ENCODE measurements at places on chromosomes 13 and 19. TPM values are rescaled to one million over a fixed set of nuclear protein-coding genes. Genes with fewer than 3 reads are reported as not detected.
A peak's percentile ranks its signal among the peaks of the same experiment; 100 is the strongest.

DNA sequence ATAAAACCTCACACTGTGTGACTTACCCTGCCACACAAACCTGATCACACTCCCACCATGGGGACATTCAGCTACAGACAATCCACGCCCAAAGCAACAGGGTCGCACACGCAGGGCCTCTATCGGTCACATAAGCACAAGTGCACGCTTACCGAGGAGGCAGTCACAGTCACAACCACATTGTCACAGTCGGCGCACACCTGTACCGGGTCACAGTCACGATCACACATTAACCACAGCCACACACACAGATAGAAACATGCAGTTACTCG is 579 bp downstream of the ZNF566 start:
- H3K36me3 ChIP-seq = no peaks in the 10 kb centered on the region
- H3K27ac ChIP-seq = peak overlapping the region; percentile 93
- no peaks in the 10 kb centered on the region for H3K4me1 ChIP-seq
- H3K4me3 ChIP-seq = peak overlapping the region; percentile 87

DNA sequence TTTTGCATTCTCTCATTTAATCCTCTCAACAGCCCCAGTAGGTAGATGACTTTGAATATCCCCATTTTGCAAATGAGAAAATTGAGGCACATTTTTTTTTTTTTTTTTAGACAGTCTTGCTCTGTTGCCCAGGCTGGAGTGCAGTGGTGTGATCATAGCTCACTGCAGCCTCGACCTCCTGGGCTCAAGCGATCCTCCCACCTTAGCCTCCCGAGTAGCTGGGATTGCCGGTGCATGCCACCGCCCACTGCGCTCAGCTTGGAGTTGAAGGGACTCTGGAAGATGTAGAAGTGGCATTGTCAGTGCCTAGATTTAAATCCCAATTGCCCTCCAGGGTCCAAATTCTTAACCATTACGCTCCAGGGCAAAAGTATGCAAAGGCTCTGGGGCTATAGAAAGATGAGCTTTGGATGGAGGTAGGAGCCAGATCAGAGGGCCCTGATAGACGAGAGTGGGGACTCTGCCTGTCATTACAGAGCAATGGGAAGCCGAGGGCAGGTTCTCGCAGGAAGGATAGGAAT is 813 bp upstream of the MCOLN1 start:
- H3K27ac ChIP-seq = no peak overlapping the region
- no peaks in the 10 kb centered on the region for H3K4me1 ChIP-seq
- no peaks in the 10 kb centered on the region for H3K36me3 ChIP-seq
- no peak for DNase-seq
- peak overlapping the region; percentile 56 for H3K4me3 ChIP-seq

DNA sequence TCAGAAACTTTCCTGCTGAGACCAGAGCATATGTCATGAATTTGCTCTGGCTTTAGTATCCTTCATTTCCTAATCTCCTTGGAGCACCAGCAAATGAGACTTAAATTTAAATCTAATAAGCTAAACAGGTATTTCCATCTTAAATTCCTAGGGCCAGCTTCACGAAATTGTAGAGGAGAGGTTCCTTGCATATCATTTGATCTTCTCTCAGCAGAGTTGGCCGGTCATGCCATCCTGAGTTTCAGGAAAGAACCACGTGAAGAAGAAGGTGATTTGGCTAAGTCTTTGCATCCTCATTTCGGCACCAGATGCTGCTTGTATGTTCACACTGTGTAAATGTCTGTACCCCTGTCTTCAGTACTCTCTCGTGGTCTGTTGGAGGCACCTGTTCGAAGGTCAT is 370.4 kb upstream of the NBEA start:
- no peak for DNase-seq
- no peak overlapping the region for H3K27ac ChIP-seq
- H3K4me3 ChIP-seq = no peak overlapping the region
- no peaks in the 10 kb centered on the region for H3K27me3 ChIP-seq

GRCh38 chr13:50654331-50654730 is 189.2 kb downstream of the DLEU7 start:
- no peak overlapping the region for H3K27ac ChIP-seq
- no peaks in the 10 kb centered on the region for H3K4me1 ChIP-seq
- H3K4me3 ChIP-seq = no peak overlapping the region
- H3K36me3 ChIP-seq = no peaks in the 10 kb centered on the region
- no peak for DNase-seq

DNA sequence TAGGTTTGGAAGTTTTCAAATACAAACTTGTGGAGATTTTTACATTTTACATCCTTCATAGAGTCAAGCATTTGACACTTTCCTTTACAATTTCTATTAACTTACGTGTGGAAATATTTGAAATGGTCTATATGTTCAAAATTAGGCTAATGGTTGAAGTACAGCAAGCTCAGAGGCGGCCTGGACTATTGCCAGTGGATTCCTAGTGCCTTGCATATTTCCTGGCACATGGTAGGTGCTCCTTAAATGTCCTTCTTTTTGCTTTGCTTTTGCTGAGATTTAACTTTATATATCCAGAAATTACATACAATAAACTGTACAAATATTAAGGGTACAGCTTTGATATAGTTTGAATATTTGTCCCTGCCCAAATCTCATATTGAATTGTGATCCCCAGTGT is 93.9 kb downstream of the UBL3 start:
- no peak overlapping the region for H3K27ac ChIP-seq
- H3K4me1 ChIP-seq = no peaks in the 10 kb centered on the region
- no peak for DNase-seq
- H3K27me3 ChIP-seq = no peaks in the 10 kb centered on the region
- H3K4me3 ChIP-seq = no peak overlapping the region

DNA sequence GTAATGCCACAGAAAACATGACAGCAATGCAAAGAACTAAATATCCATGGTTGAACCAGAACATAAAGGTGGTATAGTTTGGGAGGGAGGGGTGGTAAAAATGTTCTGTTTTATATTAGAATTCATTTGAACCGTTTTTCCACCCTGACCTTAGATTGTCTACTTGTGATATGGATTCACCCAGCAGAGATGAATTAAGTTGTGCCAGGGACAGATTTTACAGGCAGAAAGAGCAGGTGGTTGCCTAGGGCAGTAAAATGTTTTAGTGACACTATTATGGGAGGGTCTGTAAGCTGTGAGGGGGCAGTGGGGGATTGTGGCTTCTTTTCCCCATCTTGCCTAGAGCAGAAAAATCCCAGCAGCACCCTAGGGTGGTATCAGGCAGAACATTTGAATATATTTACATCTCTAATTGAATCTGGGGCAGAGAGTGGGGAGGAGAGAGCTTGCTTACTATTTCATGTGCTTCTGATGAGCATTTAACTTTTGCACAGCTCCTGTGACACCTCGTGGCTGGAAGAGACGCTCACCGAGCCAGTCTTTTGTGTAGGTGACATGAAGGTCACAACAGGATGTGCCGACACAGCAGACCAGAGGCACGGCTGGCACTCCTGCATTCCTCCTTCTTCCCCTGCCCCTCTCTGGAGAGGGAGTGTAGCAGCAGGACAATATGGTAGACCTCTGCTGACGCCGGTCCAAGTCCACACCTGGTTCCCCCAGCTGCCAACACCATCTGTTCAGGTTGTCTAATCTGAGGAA is 452.3 kb downstream of the IRS2 start:
- no peaks in the 10 kb centered on the region for H3K27me3 ChIP-seq
- H3K36me3 ChIP-seq = no peaks in the 10 kb centered on the region
- H3K27ac ChIP-seq = no peak overlapping the region
- H3K4me1 ChIP-seq = no peaks in the 10 kb centered on the region

- no peak overlapping the region for H3K27ac ChIP-seq
- H3K4me3 ChIP-seq = no peak overlapping the region
- no peaks in the 10 kb centered on the region for H3K27me3 ChIP-seq
- no peaks in the 10 kb centered on the region for H3K4me1 ChIP-seq
- H3K36me3 ChIP-seq = no peaks in the 10 kb centered on the region
- DNase-seq = no peak
Observed at GRCh38 chr19:1999856-2000515, 15.5 kb downstream of the BTBD2 start.

GRCh38 chr13:73704587-73704986 is 429.6 kb downstream of the KLF12 start:
- H3K4me1 ChIP-seq = no peaks in the 10 kb centered on the region
- H3K36me3 ChIP-seq = no peaks in the 10 kb centered on the region
- H3K4me3 ChIP-seq = no peak overlapping the region

- no peak for DNase-seq
- H3K4me3 ChIP-seq = peak overlapping the region; percentile 98
- no peaks in the 10 kb centered on the region for H3K4me1 ChIP-seq
- H3K36me3 ChIP-seq = no peaks in the 10 kb centered on the region
Observed at GRCh38 chr19:56595548-56595899, 422 bp downstream of the ZNF71 start.

DNA sequence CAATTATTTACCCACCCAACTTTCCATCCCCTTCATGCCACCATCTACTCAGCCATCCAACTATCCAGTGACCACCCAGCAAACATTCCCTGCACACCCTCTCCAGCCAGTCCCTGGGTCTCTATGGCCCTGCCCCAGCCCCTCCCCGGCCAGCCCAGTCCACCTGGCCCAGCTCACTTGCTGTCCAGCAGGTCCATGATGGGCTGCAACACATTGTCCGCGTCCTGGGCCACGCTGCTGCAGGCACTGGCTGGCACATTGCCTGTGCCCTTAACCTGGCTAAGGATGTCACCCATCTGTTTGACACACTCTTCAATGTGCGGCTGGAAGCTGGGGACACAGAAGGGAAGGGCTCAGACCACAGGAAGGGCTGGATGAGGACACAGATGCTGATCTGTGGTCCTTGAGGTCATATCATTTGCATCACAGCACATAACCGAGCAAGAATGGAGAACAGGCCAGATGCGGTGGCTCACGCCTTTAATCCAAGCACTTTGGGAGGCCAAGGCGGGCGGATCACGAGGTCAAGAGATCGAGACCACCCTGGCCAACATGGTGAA is 61.6 kb downstream of the UNC13A start:
- H3K4me3 ChIP-seq = no peak overlapping the region
- no peak for DNase-seq
- no peak overlapping the region for H3K27ac ChIP-seq
- H3K4me1 ChIP-seq = no peaks in the 10 kb centered on the region

- peak; percentile 81 for DNase-seq
- H3K4me3 ChIP-seq = peak within 1 kb of the TSS; percentile 72
- H3K27me3 ChIP-seq = no peaks in the 10 kb centered on the region
- no peaks in the 10 kb centered on the region for H3K36me3 ChIP-seq
Observed at GRCh38 chr19:35935911-35936737, at the start of gene LRFN3. Gene LRFN3 (plus strand): TSS chr19:35936374. CDS start chr19:35939426, 3,052 bp downstream.

DNA sequence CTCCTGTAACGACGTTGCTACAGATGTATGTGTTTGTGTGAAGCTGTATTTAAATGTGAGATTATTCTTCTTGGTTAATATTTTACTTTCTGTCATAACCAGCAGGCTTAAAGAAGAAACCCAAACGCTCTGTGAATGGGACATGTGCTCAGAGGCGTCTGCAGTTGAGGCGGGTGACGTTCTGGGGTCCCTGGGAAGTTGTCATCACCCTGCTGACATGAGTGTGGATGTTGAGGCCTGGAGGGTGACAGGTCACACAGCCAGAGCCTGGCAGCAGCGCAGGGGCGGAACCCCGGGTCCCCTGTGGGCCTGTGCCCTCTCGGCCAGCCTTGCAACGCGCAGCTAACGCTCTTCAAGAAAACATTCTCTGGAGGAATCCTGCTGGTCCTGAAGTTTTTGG is 16.6 kb downstream of the RASA3 start:
- DNase-seq = peak; percentile 41
- H3K4me1 ChIP-seq = peaks cover 6% of the 10 kb centered on the region
- H3K27ac ChIP-seq = no peak overlapping the region
- no peaks in the 10 kb centered on the region for H3K27me3 ChIP-seq

- no peak overlapping the region for H3K27ac ChIP-seq
- DNase-seq = no peak
- no peak overlapping the region for H3K4me3 ChIP-seq
- no peaks in the 10 kb centered on the region for H3K4me1 ChIP-seq
- H3K36me3 ChIP-seq = no peaks in the 10 kb centered on the region
Observed at GRCh38 chr13:66716538-66716937, 513.6 kb downstream of the PCDH9 start.

- no peak overlapping the region for H3K4me3 ChIP-seq
- no peaks in the 10 kb centered on the region for H3K4me1 ChIP-seq
- DNase-seq = no peak
- H3K27ac ChIP-seq = no peak overlapping the region
- H3K36me3 ChIP-seq = no peaks in the 10 kb centered on the region
Observed at GRCh38 chr13:44876782-44877324, 112.4 kb downstream of the NUFIP1 start.

DNA sequence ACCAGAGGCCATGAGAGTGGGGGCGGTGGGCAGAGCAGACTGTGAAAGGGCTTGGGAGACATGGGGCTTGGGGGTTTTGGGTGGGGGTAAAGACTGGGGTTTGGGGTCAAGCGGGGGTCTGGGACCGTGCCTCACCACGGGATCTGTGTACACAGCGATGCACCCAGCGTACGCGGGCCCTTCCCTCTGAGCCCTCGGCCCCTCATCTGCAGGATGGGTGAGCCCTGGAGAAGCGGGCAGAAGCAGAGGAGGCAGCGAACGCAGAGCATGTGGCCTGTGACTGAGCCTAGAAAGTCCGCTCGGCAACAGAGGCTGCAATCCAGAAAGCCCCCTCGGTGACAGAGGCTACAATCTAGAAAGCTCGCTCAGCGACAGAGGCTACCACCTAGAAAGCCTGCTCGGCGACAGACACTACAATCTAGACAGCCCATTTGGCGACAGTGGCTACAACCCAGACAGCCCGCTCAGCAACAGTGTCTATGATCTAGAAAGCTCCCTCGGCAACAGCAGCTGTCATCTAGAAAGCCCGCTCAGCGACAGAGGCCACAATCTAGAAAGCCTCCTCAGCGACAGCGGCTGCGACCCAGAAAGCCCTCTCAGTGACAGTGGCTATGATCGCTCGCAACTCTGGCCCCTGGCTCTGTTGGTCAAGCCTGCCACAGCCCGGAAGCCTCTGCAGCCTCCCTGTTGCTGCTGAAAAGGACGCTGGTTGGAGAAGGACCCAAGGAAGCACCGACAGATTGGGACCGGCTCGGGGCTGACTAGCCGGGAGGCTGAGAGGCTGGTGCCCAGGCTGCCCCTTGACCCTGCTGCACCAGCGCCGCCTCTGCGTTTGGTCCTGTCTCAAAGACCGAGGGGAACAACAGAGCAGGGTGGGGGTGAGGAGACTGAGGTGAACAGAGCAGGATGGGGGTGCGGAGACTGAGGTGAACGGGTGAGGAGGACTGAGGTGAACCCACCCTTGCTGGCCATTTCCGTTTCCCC is 68.6 kb downstream of the SPACA7 start:
- peak; percentile 24 for DNase-seq
- no peak overlapping the region for H3K4me3 ChIP-seq
- H3K4me1 ChIP-seq = no peaks in the 10 kb centered on the region
- no peaks in the 10 kb centered on the region for H3K36me3 ChIP-seq
- no peak overlapping the region for H3K27ac ChIP-seq
- peaks cover 6% of the 10 kb centered on the region for H3K27me3 ChIP-seq

- H3K36me3 ChIP-seq = no peaks in the 10 kb centered on the region
- H3K27me3 ChIP-seq = no peaks in the 10 kb centered on the region
- H3K27ac ChIP-seq = no peak overlapping the region
- H3K4me3 ChIP-seq = no peak overlapping the region
- no peak for DNase-seq
- no peaks in the 10 kb centered on the region for H3K4me1 ChIP-seq
Observed at GRCh38 chr13:29131881-29132668, 311.9 kb downstream of the MTUS2 start.

Gene C19orf18
- 3.1 TPM for total RNA-seq

Gene IL12RB1
- total RNA-seq = 19.0 TPM

Gene ZNF20
- 8.6 TPM for total RNA-seq

Gene OR7C1
- not detected for total RNA-seq

Gene COL4A2
- total RNA-seq = 139 TPM

Gene KLK14
- total RNA-seq = not detected

Gene TMPRSS9
- not detected for total RNA-seq

Gene SERPINE3
- total RNA-seq = not detected
